NCI-H1105 treated with DMSO at 0.1 percent for 48 hours (cell line): ENCODE measurements at places on chromosomes 12 and 14.

GRCh38 chr14:96494331-96494730 is 7.9 kb upstream of the PAPOLA start:
- no peak for DNase-seq

GRCh38 chr12:86407620-86408208 is 151.5 kb upstream of the MGAT4C start:
- no peak for DNase-seq

- no peak for DNase-seq
Measured at GRCh38 chr14:22648506-22648905, 4.4 kb upstream of the OR6J1 start.

GRCh38 chr14:71190770-71191374 is 283.6 kb downstream of the PCNX1 start:
- DNase-seq, result peak; percentile 64

DNA sequence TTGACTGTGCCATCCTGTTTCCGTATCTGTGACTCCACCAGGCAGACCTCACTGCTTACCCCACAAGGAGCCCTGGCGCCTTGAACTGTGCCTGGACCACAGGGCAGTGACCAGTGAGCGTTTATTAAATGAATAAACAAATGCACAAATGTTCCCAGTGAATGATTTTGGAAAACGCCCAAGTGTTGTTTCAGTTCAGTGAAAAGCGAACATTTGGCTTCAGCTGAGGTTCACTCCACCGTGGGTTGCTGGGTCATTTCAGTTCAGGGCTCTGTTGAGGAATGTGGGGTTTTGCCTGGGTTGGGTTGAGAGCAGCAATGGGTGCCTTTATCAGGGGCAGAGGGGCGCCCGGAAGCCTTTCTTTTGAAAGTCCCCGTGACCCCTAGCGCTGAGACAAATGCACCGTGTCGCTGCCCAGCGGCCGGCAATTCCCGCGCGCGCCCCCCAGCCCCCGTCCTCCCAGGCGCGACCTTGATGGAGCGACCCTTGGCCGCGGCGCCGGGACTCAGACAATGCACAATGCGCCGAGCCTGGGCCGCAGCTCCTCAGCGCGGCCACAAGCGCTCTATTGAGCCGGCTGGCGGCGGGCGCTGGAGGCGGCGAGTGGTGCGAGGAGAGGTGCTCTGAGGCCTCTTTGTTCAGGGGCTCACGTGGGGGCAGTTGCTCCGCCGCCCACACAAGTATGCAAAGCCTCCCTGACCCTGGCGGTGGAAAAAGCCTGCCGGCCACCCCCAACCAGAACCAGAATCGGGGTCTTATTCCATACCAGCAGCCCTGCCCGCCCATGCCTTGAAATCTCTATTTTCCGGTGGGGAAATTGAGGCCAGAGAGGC is 40.5 kb upstream of the CLMN start:
- no peak for DNase-seq
